ENCODE measurements at places on chromosomes 1 and 21. TPM values are rescaled to one million over a fixed set of nuclear protein-coding genes. Genes with fewer than 3 reads are reported as not detected.

HENMT1 gene
- 2.5 TPM for total RNA-seq

MROH9 gene
- total RNA-seq = not detected

WNT4 gene
- total RNA-seq = not detected

SPRR2A gene
- total RNA-seq = not detected

ETNK2 gene
- total RNA-seq = not detected

CR1 gene
- not detected for total RNA-seq

ALPL gene
- total RNA-seq = 0.12 TPM

WNT3A gene
- total RNA-seq = not detected

AMY1B gene
- total RNA-seq = not detected

TRIM17 gene
- total RNA-seq = not detected

C1orf232 gene
- total RNA-seq = not detected

CD1B gene
- not detected for total RNA-seq

AVPR1B gene
- total RNA-seq = not detected

CITED4 gene
- total RNA-seq = 71.1 TPM

PROK1 gene
- not detected for total RNA-seq

ZNF648 gene
- total RNA-seq = not detected

DTL gene
- 19.0 TPM for total RNA-seq

CD244 gene
- total RNA-seq = not detected

CA6 gene
- not detected for total RNA-seq

RNU1-2 gene
- under 0.01 TPM for total RNA-seq

FCN3 gene
- not detected for total RNA-seq

CFHR1 gene
- total RNA-seq = 1.3 TPM

CFAP141 gene
- not detected for total RNA-seq

TSPEAR gene
- total RNA-seq = not detected

PGBD2 gene
- total RNA-seq = 7.5 TPM

MARK1 gene
- total RNA-seq = 3.8 TPM

HP1BP3 gene
- total RNA-seq = 152 TPM

FHL3 gene
- total RNA-seq = 0.92 TPM

PCSK9 gene
- total RNA-seq = not detected

ERICH3 gene
- total RNA-seq = not detected

RAB3B gene
- 96.5 TPM for total RNA-seq

ELAVL4 gene
- 0.10 TPM for total RNA-seq

OR2L8 gene
- total RNA-seq = not detected

SRM gene
- 40.3 TPM for total RNA-seq

ZNF683 gene
- not detected for total RNA-seq

KIF14 gene
- total RNA-seq = 29.4 TPM

C1orf141 gene
- not detected for total RNA-seq

SELENBP1 gene
- total RNA-seq = 28.9 TPM

ST6GALNAC5 gene
- total RNA-seq = 0.23 TPM

PRR9 gene
- total RNA-seq = not detected

PADI4 gene
- total RNA-seq = not detected

LCK gene
- not detected for total RNA-seq

TIE1 gene
- total RNA-seq = not detected

KDM1A gene
- 81.3 TPM for total RNA-seq

CCDC28B gene
- total RNA-seq = 2.4 TPM

CAPN9 gene
- 1.1 TPM for total RNA-seq
